Vagina (tissue), 2 donors: ENCODE measurements at places on chromosomes 4 and X.

- H3K27me3 ChIP-seq, result no peaks in the 10 kb centered on the region
- DNase-seq, result no peak
- no peaks in the 10 kb centered on the region for H3K36me3 ChIP-seq
- H3K4me3 ChIP-seq, result no peak overlapping the region
Observed at GRCh38 chr4:160848901-160849760, 1314.7 kb downstream of the FSTL5 start.

GRCh38 chr4:152585023-152585441 lies 49.1 kb upstream of the FBXW7 start:
- H3K4me1 ChIP-seq, result peaks cover 7% of the 10 kb centered on the region
- no peaks in the 10 kb centered on the region for H3K27me3 ChIP-seq
- no peak for DNase-seq

DNA sequence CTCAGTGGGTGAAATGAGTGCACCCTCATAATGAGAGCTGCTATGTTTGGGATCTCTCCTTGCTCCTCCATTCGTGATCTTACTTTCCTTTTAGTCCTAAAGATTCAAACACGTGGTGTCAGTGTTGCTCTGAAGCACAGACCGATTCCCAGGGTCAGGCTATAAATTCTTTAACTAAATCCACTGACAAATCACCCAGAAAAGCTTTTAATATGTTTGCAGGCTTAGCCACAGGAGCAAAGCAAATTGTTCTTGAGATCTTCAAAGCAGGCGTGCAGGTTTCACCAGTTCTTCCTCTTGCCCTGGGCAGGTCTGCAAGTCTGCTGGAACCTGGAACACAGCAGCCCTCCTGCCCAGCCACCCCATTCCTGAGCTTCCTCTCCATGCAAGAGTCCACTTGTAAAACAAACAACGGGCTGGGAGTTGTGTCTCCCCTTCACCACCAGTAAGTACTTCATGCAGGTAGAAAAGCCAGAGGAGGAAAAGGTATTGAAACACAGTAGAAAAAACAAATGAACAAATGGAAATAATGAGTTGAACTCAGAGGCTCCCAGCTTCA lies 70.1 kb upstream of the ENPP6 start:
- DNase-seq, result no peak
- no peaks in the 10 kb centered on the region for H3K36me3 ChIP-seq
- H3K4me3 ChIP-seq, result no peak overlapping the region
- H3K27me3 ChIP-seq, result no peaks in the 10 kb centered on the region
- H3K27ac ChIP-seq, result peak overlapping the region; percentile 16
- peaks cover 21% of the 10 kb centered on the region for H3K4me1 ChIP-seq

DNA sequence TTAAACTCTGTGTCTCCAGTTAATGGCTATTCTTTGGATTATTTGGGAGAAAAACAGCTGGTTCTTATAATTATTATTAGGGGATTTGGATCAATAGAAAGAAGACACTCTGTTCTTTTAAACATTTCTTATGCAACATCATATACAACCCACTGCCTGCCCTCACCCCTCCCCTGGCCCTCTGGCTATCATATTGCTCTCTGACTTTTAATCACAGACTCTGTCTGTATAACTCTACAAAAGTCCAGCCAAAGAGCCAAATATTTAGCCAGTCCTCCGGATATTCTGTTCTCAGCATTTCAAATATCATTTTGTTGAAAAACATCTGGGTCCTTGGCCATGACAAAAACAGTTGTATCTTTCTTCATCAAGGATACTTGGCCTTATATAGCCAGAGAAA lies 19.0 kb upstream of the PACRGL start:
- H3K4me1 ChIP-seq, result no peaks in the 10 kb centered on the region

GRCh38 chr4:154998284-154998683 lies 210.2 kb upstream of the NPY2R start:
- no peaks in the 10 kb centered on the region for H3K4me1 ChIP-seq
- H3K36me3 ChIP-seq, result no peaks in the 10 kb centered on the region
- no peak for DNase-seq
- H3K4me3 ChIP-seq, result no peak overlapping the region

DNA sequence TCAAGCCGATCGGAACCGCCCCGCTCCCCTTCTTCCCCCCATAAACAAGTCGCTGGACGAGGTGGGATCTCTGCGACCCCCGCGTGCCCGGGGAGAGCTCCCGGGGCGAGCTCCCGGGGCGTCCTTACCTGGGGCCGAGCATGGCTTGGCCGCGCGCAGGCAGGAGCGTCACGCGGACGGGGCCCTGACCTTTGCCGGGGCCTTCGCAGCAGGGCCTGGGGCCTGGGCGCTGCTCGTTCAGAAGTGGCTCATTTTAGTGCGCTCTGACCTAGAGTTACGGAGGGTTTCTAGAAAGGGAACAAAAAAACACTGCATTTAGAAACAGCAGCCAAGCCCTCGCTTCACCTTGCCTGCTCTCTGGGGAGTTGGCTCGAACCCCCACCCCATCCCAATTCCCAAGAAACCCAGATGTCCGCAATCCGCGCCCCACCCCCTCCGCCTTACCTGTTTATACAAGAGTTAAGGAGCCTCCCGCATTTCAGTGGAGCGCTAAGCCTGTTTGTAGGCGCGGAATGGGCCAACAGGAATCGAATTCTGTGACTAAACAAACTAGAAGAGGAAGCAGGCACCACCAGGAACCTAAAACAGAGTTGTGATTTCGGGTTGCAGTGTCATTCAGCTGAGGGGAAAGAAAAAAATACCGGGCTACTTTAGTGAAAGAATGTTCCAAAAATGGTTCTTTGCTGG lies 814 bp upstream of the RBM47 start:
- no peaks in the 10 kb centered on the region for H3K27me3 ChIP-seq
- peak overlapping the region; percentile 82 for H3K27ac ChIP-seq
- no peaks in the 10 kb centered on the region for H3K36me3 ChIP-seq

- no peak overlapping the region for H3K4me3 ChIP-seq
- H3K36me3 ChIP-seq, result no peaks in the 10 kb centered on the region
- H3K27me3 ChIP-seq, result no peaks in the 10 kb centered on the region
- H3K27ac ChIP-seq, result no peak overlapping the region
Observed at GRCh38 chrX:2521092-2521926, 20.5 kb upstream of the DHRSX start.

DNA sequence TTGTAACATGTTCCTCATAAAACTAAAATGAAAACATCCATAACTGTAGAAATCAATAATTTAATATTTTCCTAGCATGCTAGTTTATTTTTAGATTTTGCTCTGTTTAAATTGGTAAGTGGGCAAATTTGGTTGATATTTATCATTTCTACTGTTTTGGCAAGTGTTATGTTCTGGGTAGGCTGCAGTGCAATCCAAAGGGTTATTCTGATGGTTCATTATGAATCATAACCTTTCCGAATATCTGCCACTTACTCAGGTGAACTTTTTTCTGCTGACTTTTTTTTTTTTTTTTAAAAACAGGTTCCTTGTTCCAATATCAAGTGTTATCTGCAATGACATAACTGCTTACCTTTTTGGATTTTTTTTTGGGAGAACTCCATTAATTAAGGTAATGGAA lies 52.0 kb downstream of the CDS1 start:
- no peaks in the 10 kb centered on the region for H3K4me1 ChIP-seq
- H3K27me3 ChIP-seq, result no peaks in the 10 kb centered on the region

DNA sequence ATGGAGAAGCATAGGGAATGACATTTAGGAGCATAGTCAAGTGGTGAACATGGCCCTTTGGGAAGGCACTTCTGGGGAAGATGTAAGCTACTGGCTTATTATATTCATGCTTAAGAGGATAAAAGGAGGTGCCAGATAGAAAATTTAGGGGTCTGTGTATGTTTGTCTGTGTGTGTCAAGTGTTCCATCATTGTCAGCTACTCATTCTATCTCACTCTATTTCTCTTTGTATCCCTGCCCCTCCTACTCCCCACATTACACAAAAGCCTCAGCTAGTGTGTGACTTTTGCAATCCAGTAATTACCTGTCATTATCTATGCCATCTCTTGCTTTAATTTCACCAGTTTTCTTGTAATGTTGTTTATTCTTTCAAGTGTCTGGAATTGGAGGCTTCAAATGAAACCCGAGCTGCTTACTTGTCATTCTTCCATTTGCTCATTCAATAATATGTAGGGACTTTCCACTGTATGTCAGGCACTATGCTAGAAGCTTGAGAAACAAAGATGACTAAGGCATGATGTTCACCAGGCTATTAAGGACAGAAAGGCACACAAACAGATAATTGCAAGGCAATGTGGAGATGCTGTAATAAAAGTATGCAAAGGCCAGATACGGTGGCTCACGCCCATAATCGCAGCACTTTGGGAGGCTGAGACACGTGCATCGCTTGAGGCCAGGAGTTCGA lies 229.8 kb upstream of the TEX13C start:
- no peak overlapping the region for H3K4me3 ChIP-seq
- H3K27ac ChIP-seq, result no peak overlapping the region
- no peaks in the 10 kb centered on the region for H3K4me1 ChIP-seq
- no peaks in the 10 kb centered on the region for H3K27me3 ChIP-seq
- no peaks in the 10 kb centered on the region for H3K36me3 ChIP-seq

- H3K4me3 ChIP-seq, result no peak overlapping the region
- DNase-seq, result no peak
- H3K27ac ChIP-seq, result no peak overlapping the region
- no peaks in the 10 kb centered on the region for H3K27me3 ChIP-seq
- H3K4me1 ChIP-seq, result no peaks in the 10 kb centered on the region
- no peaks in the 10 kb centered on the region for H3K36me3 ChIP-seq
Observed at GRCh38 chrX:122440832-122441231, 743.2 kb upstream of the GRIA3 start.

DNA sequence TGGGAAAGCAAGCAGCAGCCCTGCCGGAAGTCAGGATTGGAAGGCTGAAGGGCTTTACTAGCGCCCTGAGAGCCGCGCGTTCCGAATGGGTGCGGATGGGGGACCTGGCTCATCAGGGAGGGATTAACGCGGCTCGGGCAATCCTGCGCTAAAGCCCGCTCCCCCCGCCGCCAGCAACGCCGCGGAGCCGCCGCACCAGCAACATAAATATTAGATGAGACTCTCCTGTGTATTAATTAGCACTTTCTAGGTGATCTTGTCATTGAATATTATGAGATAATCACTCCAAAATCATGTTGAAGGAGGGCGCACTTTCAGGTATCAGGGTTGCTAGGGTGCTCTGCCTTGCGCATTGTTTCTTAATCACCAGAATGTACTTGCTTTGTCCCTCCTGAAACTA lies 357.2 kb upstream of the FAM241A start:
- H3K4me1 ChIP-seq, result no peaks in the 10 kb centered on the region
- no peaks in the 10 kb centered on the region for H3K27me3 ChIP-seq
- no peak overlapping the region for H3K27ac ChIP-seq
- no peaks in the 10 kb centered on the region for H3K36me3 ChIP-seq
- no peak for DNase-seq
- no peak overlapping the region for H3K4me3 ChIP-seq

- H3K4me1 ChIP-seq, result no peaks in the 10 kb centered on the region
- DNase-seq, result no peak
- no peak overlapping the region for H3K4me3 ChIP-seq
- H3K27me3 ChIP-seq, result no peaks in the 10 kb centered on the region
Observed at GRCh38 chrX:40300286-40300890, 202.6 kb upstream of the BCOR start.

GRCh38 chrX:30414144-30414543 lies 105.0 kb upstream of the NR0B1 start:
- H3K27me3 ChIP-seq, result no peaks in the 10 kb centered on the region
- H3K4me3 ChIP-seq, result no peak overlapping the region
- no peak overlapping the region for H3K27ac ChIP-seq
- DNase-seq, result no peak
- no peaks in the 10 kb centered on the region for H3K4me1 ChIP-seq

GRCh38 chrX:11724122-11725017 lies 33.7 kb upstream of the MSL3 start:
- no peaks in the 10 kb centered on the region for H3K27me3 ChIP-seq
- H3K27ac ChIP-seq, result no peak overlapping the region
- H3K36me3 ChIP-seq, result no peaks in the 10 kb centered on the region
- no peak overlapping the region for H3K4me3 ChIP-seq
- H3K4me1 ChIP-seq, result no peaks in the 10 kb centered on the region
- no peak for DNase-seq

- no peaks in the 10 kb centered on the region for H3K36me3 ChIP-seq
- no peak overlapping the region for H3K4me3 ChIP-seq
- H3K4me1 ChIP-seq, result no peaks in the 10 kb centered on the region
- no peaks in the 10 kb centered on the region for H3K27me3 ChIP-seq
Observed at GRCh38 chr4:5040856-5041620, 10.2 kb upstream of the STK32B start.

GRCh38 chr4:124883632-124884031 lies 171.1 kb upstream of the ANKRD50 start:
- H3K4me1 ChIP-seq, result no peaks in the 10 kb centered on the region
- no peak overlapping the region for H3K4me3 ChIP-seq
- H3K27me3 ChIP-seq, result no peaks in the 10 kb centered on the region

- H3K27me3 ChIP-seq, result no peaks in the 10 kb centered on the region
- no peaks in the 10 kb centered on the region for H3K36me3 ChIP-seq
- DNase-seq, result no peak
- H3K4me3 ChIP-seq, result no peak overlapping the region
- H3K27ac ChIP-seq, result no peak overlapping the region
Observed at GRCh38 chr4:162535121-162535520, 371.3 kb upstream of the FSTL5 start.

- no peak within 1 kb of the TSS for H3K4me3 ChIP-seq
- H3K27ac ChIP-seq, result no peak within 1 kb of the TSS
- H3K36me3 ChIP-seq, result no peaks in the 10 kb centered on the region
- H3K4me1 ChIP-seq, result no peaks in the 10 kb centered on the region
Observed at GRCh38 chrX:111511477-111511876, at the start of gene SERTM2. Gene SERTM2, plus strand, starts transcription at chrX:111511645. Its CDS starts 7,213 bp downstream, at chrX:111518858.

- H3K27ac ChIP-seq, result no peak overlapping the region
- no peak for DNase-seq
- no peaks in the 10 kb centered on the region for H3K27me3 ChIP-seq
- no peaks in the 10 kb centered on the region for H3K36me3 ChIP-seq
- H3K4me1 ChIP-seq, result no peaks in the 10 kb centered on the region
- H3K4me3 ChIP-seq, result no peak overlapping the region
Observed at GRCh38 chrX:37672563-37672962, 13.0 kb upstream of the XK start.

DNA sequence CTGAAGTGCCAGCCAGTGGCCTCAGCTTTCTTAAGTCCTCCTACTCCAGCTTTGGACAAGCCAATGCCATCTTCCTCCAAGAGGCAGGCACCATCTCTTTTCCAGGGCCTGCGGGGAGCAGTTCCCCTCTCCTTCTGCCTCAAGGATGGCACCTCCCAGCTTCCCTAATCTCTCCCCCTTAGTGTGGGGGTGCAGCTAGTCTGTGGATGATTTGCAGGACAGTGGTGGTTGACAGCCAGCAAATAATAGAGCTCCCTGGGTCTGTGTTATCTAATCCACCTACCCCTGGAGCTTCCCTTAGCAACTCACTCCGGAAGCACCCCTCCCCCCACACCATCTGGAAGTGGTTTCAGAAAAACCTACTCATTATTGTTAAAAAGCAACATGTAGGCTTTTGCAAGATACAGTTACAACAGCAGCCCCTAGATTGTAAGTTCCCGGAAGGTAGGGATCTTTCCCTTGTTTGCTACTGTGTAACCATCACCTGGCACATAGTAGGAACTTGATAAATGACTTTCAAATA lies 247.1 kb downstream of the BCOR start:
- H3K36me3 ChIP-seq, result no peaks in the 10 kb centered on the region
- H3K4me3 ChIP-seq, result no peak overlapping the region
- no peaks in the 10 kb centered on the region for H3K4me1 ChIP-seq

- H3K4me3 ChIP-seq, result no peak overlapping the region
- peaks cover 10% of the 10 kb centered on the region for H3K4me1 ChIP-seq
- DNase-seq, result no peak
- no peak overlapping the region for H3K27ac ChIP-seq
- no peaks in the 10 kb centered on the region for H3K36me3 ChIP-seq
- H3K27me3 ChIP-seq, result no peaks in the 10 kb centered on the region
Observed at GRCh38 chr4:10462876-10463275, 5.7 kb upstream of the ZNF518B start.

- no peaks in the 10 kb centered on the region for H3K27me3 ChIP-seq
- no peak overlapping the region for H3K27ac ChIP-seq
- H3K4me1 ChIP-seq, result peaks cover 55% of the 10 kb centered on the region
- no peak overlapping the region for H3K4me3 ChIP-seq
- H3K36me3 ChIP-seq, result no peaks in the 10 kb centered on the region
Observed at GRCh38 chr4:105194328-105195231, 47.9 kb downstream of the TET2 start.
